ENCODE measurements at places on chromosomes 13 and 19.
A peak's percentile ranks its signal among the peaks of the same experiment; 100 is the strongest.

- DNase-seq, result no peak
These were observed 59.0 kb downstream of the PTPRS start for GRCh38 chr19:5281588-5281987.

DNA sequence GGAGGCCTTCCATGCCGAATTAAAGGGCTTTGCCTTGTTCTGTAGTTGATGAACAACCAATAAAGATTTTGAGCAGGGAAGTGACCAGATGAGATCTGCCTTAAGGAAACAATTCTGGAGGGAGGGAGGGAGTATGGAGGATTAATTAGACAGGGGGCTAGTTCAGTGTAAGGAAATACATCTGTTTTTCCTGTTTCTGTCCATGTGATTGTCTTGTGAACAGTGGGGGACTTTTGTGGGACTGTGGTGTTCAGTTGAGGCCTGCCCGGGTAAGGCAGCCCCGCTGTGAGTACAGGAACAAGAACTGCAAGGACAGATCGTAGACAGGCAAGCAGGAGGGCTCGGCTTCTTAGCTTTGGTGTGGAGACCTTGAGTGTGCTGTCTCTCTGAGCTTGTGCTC lies 59.0 kb downstream of the DGKH start:
- DNase-seq, result peak; percentile 19

DNA sequence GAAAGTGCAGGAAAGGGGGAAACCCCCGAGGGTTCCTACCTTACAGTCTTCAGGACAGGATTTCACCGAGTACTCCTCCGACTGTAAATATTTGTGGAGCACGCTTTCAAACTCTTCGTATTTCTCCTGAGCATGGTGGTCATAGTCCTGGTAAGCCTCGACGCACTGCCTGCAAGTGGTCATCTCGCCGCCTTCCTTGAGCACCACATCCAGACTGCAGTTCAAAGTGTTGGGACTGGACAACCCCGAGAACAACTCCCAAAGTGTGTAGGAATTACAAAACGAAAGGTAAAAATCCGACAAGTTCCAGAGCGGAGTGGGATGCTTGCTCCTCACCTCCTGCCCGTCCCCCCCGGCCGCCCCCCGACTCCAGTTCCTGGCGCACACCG lies 349.7 kb downstream of the LIG4 start:
- no peak for DNase-seq

GRCh38 chr19:28449803-28450202 lies 763.1 kb downstream of the UQCRFS1 start:
- DNase-seq, result no peak

DNA sequence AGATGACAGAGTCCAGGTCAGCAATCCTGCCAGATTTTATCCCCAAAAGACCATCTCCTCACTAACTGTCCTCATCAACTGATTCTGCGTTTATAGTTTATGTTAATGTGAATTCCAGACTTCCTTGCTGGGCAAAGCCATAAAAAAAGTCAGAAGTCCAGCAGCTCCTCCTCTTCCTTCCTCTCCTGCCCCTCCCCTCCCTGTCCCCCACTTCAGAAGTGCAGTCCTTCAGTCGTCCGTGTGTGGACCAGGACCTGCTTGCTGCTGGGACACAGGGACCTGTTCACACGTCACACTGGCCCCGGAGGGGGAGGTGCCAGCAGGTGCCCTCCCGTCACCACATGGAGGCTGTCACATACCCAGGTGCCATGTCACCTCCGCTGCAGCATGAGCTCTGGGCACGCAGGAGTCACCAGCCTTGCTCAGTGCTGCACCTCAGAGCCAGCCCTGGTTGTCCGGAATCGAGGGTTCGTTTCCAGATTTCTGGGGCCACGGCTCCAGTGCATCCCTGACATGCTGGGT lies 4.0 kb upstream of the MCF2L start:
- no peak for DNase-seq

DNA sequence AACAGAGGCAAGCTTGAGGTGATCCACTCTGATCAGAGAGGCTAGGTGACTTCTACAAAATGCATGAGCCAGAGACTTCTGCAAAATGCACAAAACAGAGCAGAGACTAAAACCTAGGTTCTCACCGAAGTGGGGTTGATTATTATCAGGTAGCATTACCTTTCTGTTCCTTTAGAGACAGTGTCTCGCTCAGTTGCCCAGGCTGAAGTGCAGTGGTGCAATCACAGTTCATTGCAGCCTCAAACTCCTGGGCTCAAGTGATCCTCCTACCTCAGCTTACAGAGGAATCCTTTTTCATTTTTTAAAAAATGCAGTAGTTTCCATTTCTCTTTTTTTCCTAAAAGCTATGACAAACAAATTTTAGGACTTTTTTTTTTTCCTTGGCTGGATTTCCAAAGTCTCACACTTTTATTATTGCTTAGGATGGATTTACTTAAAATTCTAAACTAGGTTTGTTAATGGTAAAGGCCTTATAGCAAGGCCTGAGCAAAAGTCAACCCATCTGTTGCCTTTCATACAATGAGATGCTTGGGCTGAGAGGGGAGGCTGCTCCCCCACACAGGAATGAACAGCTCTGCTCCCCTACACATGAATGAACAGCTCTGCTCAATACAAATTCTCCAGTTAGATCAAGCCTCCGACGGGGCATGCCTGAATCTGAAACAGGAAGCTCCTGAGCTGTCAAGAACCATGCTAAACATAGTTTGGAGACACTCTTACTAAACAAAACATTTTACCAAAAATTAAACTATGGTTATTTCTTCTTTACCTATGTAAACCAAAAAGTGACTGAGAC lies 18.8 kb upstream of the TNFRSF19 start:
- no peak for DNase-seq

DNA sequence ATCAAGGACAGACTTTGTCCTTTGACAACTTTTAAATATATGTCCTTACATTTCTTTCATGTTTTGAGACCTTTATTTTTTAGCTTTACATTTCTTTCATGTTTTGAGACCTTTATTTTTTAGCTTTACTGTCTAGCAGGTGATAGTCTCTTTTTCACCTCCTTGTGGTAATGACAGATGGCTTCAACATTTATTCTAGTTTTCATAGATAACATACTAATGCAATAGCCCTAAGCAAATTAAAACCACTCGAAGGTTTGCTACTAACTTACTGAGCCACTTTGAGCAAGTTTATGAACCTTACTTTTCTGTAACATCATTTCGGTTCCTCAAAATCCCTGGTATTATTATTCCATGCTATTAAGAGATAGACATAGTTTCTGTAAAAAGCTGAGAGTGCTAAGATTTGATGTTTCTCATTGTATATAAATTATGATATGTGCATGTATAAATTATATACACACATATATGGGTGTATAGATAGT lies 4.5 kb downstream of the DACH1 start:
- no peak for DNase-seq

DNA sequence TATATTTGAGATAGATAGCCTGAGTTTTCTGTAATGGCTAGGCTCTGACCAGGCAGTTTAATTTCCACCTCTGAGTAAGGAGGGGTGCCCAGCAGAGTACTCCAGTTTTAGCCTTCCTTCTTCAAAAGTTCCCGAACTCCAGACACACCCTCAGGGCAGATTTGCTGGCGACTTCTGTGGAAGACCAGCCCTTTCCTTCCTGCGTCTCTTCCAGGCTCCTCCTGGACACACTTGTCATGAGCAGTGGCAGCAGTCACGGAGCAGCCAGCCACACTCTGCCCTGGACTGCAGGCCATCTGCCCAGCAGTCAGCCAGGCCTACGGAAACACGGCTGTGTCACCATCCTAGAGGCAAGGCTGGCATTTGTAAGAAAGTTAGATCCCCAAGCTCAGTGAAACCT lies 6.6 kb upstream of the FLT1 start:
- no peak for DNase-seq

GRCh38 chr13:50241479-50241878 lies 226.2 kb downstream of the KCNRG start:
- DNase-seq, result no peak

- no peak for DNase-seq
These were observed 5.2 kb upstream of the OR7A5 start for GRCh38 chr19:14840206-14840605.

DNA sequence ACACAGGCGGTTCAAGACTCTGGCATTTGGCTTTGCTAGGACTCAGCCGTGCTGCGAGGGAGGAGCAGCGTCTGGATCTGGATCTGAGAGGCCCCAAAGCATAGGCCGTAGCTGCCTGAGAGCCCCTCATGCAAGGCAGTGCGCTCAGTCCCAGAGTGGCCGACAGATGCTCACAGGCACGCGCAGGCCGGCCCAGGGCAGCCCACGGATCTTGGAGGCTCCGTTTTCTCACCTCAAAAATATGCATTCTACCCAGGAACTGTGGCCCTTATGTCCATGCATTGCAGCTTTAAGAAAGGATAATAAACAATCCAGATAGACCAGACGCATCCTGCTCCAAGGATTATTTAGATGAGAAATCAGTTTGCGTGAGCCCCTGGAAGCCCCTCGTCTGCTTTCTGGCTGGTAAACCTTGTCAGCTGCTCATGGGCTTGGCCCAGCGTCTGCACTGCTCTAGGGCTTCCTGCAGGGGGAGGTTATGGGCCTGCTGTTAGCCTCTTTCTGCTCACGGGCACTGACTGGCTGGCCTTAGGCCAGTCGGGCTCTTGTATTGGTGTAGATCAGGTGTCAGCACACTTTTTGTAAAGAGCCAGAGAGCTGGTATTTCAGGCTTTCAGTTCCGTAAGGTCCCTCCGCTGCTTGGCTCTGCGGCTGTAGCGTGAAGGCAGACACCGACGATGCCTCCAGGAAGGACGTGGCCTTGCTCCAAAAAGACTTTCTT lies 24.2 kb downstream of the TEX29 start:
- peak; percentile 49 for DNase-seq

- peak; percentile 77 for DNase-seq
These were observed 32.2 kb downstream of the MYO9B start for GRCh38 chr19:17107546-17108452.

- no peak for DNase-seq
These were observed 22.2 kb downstream of the CNFN start for GRCh38 chr19:42367929-42368328.

DNA sequence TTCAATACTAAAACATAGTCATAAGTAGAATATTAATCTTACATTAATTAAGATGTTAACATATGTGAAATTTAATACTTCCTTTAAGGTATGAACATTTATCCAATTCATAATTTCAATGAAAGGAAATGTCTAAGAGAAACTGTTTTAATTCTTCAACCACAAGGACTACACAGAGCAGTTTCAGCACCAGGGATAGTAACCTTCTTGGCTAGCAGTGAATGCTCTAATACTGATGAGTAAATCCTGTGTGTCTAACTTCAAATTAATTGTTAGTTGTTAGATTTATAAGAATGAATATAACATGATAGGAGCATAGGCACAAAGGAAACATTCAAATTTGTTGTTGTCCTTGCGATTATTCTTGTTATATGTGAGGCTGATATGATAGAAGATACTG lies 15.6 kb upstream of the NBEA start:
- DNase-seq, result no peak

DNA sequence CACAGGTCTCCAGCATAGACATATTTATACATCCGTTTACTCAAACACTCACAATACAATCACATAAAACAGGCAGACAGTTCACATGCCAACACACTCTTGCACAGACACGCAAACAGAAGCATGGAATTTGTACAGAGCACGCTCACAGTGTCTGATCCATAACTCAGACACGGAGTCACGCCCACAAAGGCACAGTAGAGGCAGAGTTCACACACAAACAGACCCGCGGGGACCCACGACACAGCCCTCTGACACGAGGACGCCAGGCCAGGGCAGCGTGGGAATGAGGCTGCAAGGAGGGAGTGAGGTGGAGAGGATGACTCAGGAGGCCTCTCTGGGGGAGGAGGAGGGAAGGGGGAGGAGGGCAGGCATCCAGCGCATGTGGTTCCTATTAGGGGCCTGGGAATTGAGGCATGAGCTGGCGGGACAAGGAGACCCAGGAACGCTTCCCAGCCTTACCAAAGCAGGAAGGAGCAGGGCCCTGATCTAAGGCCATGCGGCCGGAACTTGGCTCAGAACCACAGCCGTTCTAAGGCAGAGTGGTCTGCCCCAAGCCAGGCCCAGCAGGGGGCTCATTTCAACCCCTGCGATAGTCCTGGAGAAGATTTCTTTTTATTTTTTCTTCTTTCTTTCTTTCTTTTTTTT lies 9.1 kb upstream of the OLFM2 start:
- DNase-seq, result no peak

GRCh38 chr13:27001705-27002104 lies 169.9 kb downstream of the USP12 start:
- peak; percentile 96 for DNase-seq

DNA sequence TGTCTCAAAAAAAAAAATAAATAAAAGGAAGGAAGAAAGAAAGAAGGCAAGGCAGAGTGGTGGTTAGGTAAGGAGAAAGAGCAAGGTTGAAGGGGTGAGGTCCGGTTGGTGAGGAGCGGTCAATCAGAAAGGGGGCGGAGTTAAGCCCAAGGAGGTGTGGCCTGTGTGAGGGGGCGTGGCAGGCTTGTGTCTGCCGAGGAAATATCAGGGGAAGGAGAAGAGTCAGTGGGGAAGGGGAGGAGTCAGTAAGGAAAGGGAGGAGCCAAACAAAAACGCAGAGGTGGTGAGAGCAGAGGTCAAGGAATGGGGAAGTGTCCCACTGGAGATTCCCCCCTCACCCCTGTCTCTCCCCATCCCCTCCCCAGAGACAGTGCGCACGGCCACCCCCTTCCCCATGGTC lies 5.9 kb downstream of the CACNG7 start:
- DNase-seq, result no peak

- no peak for DNase-seq
These were observed 62.9 kb upstream of the SPATA13 start for GRCh38 chr13:24097667-24098066.

DNA sequence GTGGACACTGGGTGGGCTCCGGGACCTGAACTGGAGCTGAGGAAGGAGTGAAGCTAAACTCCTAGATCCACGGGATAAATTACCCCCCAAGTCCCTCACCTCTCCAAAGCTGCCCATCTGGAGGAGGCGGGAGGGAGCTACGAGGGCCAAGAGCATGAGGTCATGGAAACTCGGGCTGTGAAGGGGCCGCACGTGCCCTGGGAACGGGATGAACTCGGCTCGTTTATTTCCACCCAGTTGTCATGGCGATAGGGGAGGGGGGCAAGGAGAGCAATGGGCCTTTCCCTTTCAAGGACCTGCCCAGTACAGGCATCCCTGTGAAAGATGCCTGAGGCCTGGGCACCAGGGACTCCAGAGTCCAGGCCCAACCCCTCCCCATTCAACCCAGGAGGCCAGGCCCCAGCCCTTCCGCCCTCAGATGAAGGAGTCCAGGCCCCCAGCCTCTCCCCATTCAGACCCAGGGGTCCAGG lies 3.8 kb downstream of the PPP1R12C start:
- DNase-seq, result no peak

GRCh38 chr13:32045982-32046785 lies 14.6 kb downstream of the FRY start:
- peak; percentile 49 for DNase-seq

- no peak for DNase-seq
These were observed 24.4 kb upstream of the SPACA4 start for GRCh38 chr19:48582168-48582567.

GRCh38 chr13:50917572-50917971 lies 8.0 kb downstream of the RNASEH2B start:
- DNase-seq, result no peak

- DNase-seq, result no peak
These were observed 81.8 kb upstream of the CLDN10 start for GRCh38 chr13:95470574-95471366.

Data from NCI-H146 (cell line).